ENCODE measurements at places on chromosomes 6 and 20.

GRCh38 chr6:44407951-44408670, 20.6 kb downstream of the CDC5L start:
- no peak for DNase-seq

DNA sequence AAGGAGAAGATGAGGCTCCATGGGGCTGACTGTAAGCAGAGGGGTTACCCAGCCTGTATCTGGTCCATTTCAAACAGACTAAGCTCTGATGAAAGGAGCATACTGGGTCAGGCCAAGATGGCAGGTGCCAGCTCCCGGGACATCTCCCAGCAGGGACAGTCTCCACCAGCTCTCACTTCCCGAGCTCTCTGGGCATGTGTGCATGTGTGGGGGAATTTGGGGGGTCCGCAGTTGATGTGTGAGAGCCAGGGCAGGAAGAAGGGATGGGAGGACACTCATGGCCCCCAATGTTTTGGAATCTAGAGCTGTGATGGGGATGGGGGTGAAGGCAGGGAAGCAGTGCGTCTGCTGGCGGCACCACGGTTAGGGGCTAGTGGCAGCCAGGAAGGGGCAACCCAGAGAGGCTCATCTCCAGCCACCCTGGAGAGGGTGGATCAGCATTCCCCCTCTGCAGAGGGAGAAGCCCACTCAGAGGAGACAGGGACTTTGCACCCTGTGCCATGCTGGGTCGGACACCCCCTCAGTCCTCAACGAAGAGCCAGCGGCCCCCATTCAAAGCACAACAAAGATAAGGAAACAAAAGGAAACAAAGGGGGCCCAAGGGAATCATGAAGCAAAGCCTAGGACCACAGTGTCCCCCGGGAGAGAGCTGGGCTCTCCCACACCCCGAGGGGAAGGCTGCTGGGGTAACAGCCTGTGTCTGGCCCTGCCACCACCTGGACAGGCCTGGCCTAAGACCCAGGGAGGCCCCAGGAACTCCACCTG, 52.4 kb downstream of the DSTN start:
- no peak for DNase-seq

GRCh38 chr6:132768051-132768517, 10.4 kb upstream of the VNN2 start:
- no peak for DNase-seq

GRCh38 chr6:157641837-157642236, 181.2 kb upstream of the SNX9 start:
- DNase-seq: no peak

GRCh38 chr6:22433745-22434144, 135.6 kb upstream of the HDGFL1 start:
- DNase-seq: no peak

DNA sequence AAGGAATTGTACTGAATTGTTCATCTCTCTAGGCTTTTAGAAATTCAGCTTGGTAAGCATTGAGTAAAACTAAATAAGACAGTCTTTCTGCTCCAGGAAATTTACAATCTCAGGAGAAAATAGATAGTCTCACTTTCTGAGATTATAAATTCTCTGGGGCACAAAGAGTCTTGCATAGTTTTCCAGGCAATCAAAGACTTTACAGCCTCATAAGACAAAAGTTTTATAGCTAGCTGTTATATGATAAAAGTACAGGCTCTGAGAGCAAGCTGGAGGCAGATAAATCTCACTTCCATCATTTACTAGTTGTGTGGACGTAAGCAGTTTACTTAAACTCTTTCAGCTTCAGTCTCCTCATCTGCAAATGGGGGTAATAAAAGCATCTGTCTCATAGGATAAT, 11.4 kb downstream of the FRK start:
- no peak for DNase-seq

GRCh38 chr20:22924046-22924737, 110.9 kb upstream of the SSTR4 start:
- DNase-seq: no peak

- DNase-seq: no peak
These were observed 62.8 kb upstream of the SDHAF4 start for GRCh38 chr6:70503813-70504465.

GRCh38 chr20:46148313-46149208, 30.4 kb downstream of the CD40 start:
- DNase-seq: no peak

All from vagina (tissue), 2 donors.